GM20000 (cell line): ENCODE measurements at places on chromosomes 1 and 21.

DNA sequence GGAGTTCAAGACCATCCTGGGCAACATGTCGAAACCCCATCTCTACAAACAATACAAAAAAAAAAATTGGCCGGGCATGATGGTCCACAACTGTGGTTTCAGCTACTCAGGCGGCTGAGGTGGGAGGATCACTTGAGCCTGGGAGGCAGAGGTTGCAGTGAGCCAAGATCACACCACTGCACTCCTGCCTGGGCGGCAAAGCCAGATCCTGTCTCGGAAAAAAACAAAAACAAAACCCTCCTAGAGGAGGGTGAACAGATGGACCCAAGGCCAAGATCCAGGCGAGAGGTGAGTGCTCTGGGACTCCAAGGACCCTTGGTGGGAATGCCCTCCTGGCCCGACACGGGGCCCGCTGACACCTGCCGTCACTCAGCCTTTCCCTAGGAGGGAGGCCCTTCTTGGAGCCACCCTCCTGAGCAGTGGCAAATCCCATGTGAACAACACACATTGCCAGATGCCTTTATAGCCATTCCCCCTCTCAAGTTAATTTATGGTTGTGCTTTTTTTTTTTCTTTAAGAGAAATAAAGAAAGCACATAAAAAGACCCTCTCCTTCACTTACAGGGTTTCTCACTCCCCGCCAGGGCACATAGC is 380 bp downstream of the TFF2 start:
- DNase-seq, result no peak

- DNase-seq, result no peak
Measured at GRCh38 chr1:177849130-177849529, 120.7 kb downstream of the SEC16B start.

GRCh38 chr21:45902292-45902995 is 79.1 kb upstream of the COL6A1 start:
- DNase-seq, result no peak

GRCh38 chr1:152886085-152886484 is 8.0 kb downstream of the SMCP start:
- DNase-seq, result no peak

DNA sequence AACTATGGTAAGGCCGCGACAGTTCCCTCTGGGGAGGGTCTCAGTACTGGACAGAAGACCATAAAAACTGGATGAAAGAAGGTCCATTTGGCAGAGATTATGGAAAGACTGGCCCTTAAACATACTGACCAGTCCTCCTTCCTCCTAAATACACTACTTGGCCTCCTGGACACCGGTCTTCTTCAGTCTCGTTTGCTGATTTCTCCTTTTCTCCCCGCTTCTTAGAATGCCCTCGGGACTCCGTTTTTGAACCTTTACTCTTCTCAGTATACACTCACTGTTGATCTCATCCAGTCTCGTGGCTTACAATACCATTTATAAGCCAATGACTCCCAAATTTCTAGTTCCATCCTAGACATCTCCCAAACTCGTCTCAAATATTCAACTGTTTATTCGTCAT is 694 bp upstream of the MRPL9 start:
- no peak for DNase-seq

DNA sequence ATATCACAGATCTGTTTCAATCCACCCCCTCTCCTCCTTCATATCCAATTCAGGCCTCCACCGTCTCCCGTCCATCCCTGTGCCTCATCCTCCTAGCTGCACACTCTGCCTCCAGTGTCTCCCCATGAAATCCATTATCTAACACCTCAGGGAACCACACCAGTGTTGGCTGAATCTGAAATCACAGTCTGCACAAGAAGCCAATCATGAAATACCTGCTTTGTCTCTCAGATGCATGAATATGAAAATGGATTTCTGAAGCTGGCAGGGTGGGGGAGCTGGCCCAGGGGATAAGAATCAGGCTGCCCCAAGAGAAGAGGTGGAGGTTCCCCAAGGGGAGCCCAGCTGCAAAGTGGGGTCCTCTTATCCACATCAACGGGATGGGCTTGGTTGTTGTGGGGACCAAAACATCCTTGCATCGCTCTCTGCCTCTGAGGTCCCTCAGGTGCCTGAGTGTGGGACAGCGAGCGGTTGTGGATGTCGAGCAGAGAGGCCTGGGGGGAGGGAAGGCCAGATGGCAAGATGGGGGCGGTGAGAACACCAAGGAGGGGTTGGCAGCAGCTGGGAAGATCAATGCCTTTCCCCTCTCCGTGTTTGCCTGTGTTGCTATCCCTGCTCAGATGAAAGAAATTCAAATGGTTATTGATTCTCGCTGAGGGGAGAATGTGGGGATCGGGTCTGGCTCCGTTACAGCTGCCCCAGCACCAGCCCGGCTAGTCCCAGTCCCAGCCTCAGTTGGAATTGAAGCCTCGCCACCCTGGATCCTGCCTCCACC is 237.3 kb upstream of the POU3F1 start:
- DNase-seq, result no peak

DNA sequence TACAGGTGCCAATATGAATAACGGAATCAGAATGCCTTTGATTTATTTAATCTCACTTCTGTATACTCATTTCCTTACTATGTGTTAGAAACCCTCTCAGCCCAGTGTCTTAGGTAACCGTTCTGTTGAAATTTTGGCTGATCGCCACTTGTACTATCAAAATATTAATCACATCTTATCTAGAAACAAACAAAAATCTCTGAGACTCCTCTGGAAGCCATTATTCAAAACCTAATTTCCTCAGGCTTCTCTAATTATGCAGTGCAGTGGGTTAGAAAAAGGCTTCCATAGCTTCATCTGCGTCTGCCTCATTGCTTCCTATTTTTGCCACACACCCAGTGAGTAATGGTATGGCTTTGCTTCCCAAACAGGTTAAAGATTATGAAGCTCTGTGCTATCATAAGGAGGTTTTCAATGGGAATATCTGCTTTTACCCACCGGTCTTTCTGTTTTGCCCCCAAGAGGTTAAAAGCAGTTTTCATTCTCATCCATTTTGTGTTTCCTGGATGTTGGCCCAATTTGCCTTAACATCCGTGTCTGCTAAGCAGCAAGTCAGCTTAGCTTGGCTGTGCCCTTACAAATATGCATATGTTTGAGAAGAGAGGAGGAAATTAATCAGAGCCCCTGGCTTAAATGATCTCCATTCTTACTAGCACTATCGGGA is 129.6 kb downstream of the RYR2 start:
- no peak for DNase-seq
